ENCODE measurements at places on chromosomes 5 and 9. TPM values are rescaled to one million over a fixed set of nuclear protein-coding genes. Genes with fewer than 3 reads are reported as not detected.

Gene ZNG1F
- 1.7 TPM for total RNA-seq

Gene ALDH7A1
- total RNA-seq = 67.5 TPM

Gene TRMO
- total RNA-seq = 15.7 TPM

Gene FLT4
- not detected for total RNA-seq

Gene FGD3
- total RNA-seq = not detected

Gene ARSI
- 2.1 TPM for total RNA-seq

Gene BTNL8
- not detected for total RNA-seq

Gene FOXD4L4
- total RNA-seq = 0.09 TPM

Gene PDLIM7
- 91.4 TPM for total RNA-seq

Gene GNG10
- 144 TPM for total RNA-seq

Gene CTNND2
- total RNA-seq = 1.9 TPM

Gene SLC34A3
- not detected for total RNA-seq

Gene C8G
- total RNA-seq = not detected

Gene BTNL9
- not detected for total RNA-seq
